ENCODE measurements at places on chromosomes 3 and 15. TPM values are rescaled to one million over a fixed set of nuclear protein-coding genes. Genes with fewer than 3 reads are reported as not detected.

LTF gene
- not detected for total RNA-seq

CHRNA7 gene
- 0.47 TPM for total RNA-seq

TERC gene
- total RNA-seq = 290 TPM

MB21D2 gene
- 5.1 TPM for total RNA-seq

CATSPER2 gene
- total RNA-seq = 1.3 TPM

PDZRN3 gene
- total RNA-seq = 33.9 TPM

NANOGP8 gene
- not detected for total RNA-seq

Data from bronchial smooth muscle cell (primary cell).